Epithelial cell of prostate (primary cell): ENCODE measurements at places on chromosomes 16 and 17.

- no peak for DNase-seq
Measured at GRCh38 chr17:81735264-81736102, 23.4 kb downstream of the SLC25A10 start.

DNA sequence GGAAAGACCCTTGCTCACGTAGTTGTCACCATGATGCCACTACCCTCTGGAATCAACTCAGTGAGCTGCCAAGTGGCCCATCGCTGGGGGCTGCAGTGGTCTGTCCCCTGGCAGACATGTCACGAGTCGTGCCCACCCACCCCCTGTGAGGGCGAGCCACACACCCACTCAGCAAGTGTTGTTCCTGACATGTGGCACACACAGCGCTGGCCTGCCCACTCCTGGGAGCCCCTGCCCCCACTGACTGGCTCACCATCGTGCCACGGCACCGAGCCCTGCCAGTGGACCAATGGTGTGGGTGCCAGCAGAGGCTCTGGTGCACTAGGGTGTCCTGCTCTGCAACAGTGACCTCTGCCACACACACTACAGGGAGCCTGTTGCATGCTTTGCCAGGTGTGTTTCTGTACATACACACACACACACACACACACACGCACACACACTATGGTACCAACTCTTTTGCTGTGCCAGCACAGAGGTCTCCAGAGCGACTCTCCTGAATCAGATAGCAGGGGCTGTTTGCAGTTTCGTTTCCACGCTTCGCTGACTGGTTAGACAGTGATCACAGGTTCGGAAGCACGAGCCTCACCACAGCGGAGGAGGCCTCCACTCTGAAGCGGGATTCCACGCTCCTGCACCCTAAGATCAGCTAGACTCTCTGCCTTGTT lies 7.7 kb downstream of the RTN4RL1 start:
- DNase-seq: no peak

GRCh38 chr17:73944366-73944765 lies 259.1 kb upstream of the RPL38 start:
- no peak for DNase-seq

GRCh38 chr16:1528921-1529537 lies 4.4 kb upstream of the TMEM204 start:
- DNase-seq: no peak

DNA sequence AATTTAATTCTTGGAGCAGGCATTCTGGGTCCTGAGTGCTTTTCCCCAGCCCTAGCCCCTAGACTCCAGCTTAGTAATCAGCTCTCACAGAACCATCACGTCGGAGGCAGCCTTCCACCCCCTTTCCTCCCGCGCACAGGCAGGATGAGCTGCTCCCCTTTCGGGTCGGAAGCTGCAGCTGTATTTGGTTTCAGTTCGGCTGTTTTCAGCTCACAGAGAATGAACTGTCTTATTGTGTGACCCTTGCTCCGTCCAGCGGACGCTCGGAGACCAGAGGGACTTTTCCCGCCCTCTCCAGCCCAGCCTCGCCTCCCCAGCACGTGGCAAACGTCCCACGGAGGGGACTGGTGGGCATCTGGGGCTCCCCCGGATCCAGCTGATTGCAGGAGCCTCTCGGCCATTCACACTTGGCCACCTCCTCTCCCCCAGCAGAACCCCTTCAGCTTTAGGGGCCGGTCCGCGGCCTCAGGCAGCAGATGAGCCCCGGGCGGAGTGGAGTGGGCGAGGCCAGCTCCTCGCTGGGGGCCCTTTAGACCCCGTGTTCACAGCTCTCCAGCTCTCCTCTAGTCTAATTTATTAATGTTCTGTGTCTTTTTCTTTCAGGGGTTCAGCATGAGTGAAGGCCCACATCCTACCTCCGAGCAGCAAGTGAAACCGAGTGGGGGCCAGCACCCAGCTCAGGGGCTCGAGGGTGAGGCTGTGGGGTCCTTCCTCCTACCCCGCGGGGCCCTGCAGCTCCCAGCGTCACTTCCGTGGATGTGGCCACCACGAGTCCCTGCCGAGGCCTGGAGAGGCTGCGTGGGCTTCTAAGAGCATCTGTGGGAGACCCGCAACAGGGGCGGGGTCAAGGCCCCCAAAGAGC lies 863 bp upstream of the UTS2R start:
- DNase-seq: no peak

GRCh38 chr16:68197250-68197649 lies 38.7 kb downstream of the ESRP2 start:
- no peak for DNase-seq

GRCh38 chr17:5297245-5297644 lies 15.2 kb downstream of the RABEP1 start:
- DNase-seq: no peak

DNA sequence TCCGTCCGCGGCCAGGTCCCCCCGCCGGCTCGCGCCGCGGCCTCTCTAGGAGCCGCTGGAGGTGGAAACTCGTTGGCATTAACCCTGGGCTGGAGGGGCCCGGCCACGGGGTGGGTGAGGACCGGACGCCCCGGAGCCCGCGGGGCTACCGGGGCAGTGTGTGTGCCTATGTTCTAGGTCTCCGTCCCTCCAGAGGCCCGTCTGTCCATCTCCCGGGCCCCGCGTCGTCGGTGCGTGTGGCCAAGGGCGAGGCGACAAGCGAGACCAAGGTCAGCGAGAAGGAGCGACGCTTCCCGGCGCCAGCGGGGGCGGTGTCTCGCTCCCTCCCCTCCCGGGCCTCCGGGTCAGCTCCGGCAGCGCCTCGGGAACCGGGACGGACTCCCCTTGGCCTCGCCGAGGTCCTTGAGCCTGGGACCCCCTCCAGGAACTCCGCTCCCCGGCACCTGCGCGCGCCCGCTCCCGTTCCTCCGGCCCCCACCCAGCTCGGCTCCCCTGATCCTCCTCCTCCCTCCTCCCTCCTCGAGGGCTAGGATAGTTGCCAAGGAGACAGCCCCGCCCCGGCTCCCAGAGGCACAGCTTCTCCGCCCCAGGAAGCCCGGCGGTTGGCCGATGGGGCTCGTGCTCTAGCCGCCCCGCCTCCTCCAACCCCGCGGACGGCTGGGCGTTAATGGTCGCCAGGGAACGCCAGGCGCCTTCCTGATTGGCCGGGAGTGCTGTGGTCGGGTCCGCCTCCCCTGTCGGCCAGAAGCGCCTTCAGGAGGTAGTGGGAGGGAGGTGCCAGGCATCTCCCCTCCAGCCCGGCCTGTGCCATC lies 663 bp upstream of the ZNF768 start:
- peak; percentile 83 for DNase-seq

DNA sequence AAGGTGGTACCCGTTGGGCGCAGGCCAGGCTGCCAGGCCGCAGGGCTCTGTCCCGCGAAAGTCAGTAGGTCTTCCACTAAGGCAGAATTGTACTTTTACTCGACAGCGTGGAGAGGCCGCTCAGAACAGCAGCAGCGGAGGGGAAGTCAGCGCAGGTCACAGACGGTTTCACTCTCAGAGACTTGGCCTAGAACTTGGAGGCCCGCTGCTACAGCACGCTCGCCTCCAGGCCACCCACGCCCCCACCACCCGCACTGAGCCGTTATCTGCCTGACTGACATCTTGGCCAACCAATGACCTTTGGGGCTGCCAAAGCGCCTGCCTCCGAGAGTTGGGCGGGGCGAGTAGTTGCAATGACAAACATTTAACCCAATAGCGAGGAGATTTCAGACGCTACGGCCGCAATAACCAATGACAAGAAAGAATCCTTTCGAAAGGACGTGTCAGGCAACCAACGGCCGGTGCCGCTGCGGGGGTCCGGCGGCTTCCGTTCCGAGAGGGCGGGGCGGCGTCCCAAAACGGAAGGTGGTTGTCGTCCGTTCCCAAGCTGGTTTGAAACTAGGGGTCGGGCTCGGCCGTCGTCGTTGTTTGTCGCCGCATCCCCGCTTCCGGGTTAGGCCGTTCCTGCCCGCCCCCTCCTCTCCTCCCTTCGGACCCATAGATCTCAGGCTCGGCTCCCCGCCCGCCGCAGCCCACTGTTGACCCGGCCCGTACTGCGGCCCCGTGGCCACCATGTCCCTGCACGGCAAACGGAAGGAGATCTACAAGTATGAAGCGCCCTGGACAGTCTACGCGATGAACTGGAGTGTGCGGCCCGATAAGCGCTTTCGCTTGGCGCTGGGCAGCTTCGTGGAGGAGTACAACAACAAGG lies at the start of gene DCAF7:
TSS of gene DCAF7 (plus strand) at position 532 of the 871 bp plus-strand sequence. CDS start at position 733, 201 bp downstream.
- peak; percentile 97 for DNase-seq

DNA sequence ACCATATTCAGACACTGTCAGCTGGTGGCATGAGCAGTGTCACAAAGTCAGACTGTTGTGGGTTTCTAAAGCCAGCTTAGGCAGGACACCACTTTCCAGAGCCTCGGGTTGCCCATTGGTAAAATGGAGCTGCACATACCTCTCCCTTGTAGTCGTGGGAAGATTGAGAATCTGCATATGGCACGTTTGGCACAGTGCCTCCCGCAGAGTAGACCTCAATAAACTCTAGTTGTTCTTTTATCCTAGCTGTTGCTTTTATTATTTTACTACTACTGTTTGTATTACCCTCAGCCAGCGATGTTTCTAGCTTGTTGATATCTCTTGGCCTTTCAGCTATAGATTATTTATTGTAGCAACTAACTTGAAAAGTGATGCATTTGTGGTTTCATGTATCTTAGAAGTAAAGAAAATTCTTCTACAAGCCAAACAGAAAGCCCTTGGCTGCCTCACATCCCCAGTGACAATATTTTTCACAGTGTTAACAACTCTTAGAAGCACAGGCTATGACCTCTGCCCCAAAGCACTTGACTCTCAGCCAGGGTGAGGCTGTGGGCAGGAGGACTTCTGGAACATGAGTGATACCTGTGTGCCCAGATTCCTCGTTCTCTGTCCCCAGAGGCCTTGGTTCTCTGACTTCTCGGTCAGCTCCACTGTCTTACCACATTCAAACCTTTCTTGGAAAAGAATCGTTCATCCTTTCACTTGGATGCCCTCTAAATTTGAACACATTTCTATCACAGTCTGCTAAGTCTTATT lies 351.6 kb downstream of the SNX29 start:
- no peak for DNase-seq

- no peak for DNase-seq
Measured at GRCh38 chr17:82551779-82552457, 32.4 kb downstream of the FOXK2 start.

DNA sequence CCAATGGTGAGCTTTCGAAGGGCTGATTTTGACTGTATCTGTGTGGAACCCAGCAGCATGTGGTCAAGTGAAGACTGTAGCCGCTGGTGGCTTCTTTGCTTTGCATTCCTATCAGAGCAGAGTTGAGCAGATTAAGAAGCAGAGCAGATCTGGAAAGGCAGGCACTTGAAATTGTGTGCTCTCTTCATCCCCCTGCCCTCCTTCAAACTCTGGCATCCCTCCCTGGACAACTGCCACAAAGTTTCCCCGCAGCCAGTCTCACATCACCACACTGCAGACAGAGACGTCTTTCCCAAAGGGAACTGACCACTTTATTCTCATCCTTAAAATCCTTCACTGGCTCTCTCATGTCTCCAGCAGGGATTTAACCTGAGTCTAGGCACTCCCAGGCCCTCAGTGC lies 237.1 kb upstream of the DYNLRB2 start:
- no peak for DNase-seq

DNA sequence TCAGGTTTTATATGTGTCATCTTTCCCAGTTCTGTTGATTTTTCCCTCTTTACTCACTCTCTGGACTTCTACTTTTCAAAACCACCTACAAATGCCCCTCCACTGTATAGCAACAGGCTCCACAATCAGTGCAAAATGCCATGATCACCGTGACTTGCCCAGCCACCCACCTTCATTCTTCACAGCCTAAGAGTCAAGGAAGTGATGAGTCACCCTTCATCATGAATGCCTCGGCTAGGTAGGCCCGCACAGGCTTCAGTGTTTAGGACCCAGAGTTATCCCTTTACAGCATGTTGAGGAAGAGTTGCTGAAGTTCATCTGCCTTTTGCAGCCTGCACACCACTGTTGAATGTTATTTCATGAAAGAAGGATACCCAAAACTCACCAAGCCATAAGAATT lies 158.6 kb downstream of the PMP22 start:
- DNase-seq: peak; percentile 29

- no peak for DNase-seq
Measured at GRCh38 chr17:13087802-13088201, 70.0 kb upstream of the ELAC2 start.

GRCh38 chr17:76714822-76715495 lies 4.2 kb upstream of the MXRA7 start:
- no peak for DNase-seq

- DNase-seq: no peak
Measured at GRCh38 chr17:77148077-77148939, 7.5 kb downstream of the SEC14L1 start.
